ENCODE measurements at places on chromosomes 7 and 10.

DNA sequence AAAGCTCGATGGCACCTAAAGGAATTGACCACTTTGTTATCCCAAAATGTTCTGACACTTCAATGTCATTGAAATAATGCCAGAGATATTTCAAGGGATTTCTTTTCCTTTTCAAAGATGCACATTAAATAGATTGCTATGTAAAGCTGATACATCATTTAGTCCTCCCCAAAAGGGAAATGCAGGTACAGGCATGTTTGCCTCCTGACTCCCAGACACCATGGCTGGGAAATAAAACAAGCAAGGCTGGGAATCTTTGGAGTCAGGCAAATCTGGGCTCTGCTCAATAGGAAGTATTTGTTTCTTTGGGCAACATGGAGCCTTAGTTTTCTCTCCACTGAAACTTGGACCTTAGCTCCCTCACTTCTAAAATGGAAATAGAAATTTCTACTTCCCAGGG, 230.8 kb upstream of the LRRTM3 start:
- no peak for DNase-seq

GRCh38 chr7:2488272-2488645, 12.1 kb upstream of the GRIFIN start:
- no peak for DNase-seq

GRCh38 chr10:79053481-79054202, 15.1 kb upstream of the ZMIZ1 start:
- no peak for DNase-seq

- DNase-seq, result no peak
Measured at GRCh38 chr7:2197436-2198155, 35.1 kb downstream of the MAD1L1 start.

DNA sequence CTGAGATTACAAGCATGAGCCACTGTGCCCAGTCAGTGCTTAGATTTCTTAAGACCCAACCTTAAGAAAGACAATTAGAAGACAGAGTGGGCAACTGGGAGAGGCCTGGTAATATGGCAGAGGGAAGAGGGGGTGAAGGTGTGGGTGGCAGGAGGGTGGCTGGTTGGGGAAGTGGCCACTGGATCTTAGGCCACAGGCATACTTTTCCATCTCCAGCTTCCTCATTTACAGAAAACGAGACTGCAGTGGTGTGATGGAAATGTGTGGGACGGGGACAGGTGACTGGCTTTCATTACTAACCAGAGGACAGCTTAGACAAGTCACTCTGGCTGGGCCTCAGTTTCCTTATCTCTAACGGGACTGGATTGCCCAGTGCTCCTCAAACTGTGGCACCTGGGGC, 1.0 kb upstream of the FFAR4 start:
- DNase-seq, result no peak

DNA sequence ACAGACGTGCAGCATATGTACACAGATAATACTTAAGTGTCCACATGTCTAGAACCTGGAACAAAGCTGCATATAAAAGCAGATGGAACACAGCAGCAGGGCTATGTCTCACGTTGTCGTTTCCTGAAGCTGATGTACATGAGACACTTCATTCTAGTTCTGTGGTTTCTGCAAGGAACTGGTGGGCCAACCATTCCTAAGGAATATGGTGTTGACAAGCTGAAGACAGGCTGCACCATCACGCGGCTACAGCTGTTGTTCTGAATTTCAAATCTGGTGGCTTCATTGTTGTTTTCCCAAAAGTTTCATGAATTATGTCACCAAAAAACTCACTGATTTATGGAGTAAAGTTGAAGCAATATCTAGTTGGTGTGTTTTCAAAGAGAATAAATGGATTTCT, 33.7 kb downstream of the PRKAG2 start:
- no peak for DNase-seq

DNA sequence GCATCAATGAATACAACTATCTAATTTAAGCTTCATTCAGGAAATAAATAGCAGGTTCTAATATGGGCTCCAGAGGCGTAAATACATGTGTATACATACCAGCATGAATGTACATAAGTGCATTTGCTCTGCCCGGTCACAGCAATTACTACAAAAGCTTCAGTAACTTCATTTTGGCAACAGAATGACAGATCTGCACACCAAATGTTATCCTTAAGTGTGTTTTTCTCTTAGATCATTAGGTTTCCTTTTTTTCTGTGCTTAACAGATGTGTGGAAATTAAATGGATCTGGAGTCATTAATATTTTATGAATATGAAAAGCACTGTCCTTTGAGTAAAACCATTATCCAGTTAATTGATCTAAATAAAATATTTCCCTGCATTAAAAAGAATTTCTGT, 159.0 kb upstream of the MEOX2 start:
- DNase-seq, result no peak

GRCh38 chr10:70887804-70888800, at the start of gene PCBD1:
PCBD1 (minus strand) TSS chr10:70888565; CDS start chr10:70888533, 32 bp downstream.
- peak; percentile 55 for DNase-seq

DNA sequence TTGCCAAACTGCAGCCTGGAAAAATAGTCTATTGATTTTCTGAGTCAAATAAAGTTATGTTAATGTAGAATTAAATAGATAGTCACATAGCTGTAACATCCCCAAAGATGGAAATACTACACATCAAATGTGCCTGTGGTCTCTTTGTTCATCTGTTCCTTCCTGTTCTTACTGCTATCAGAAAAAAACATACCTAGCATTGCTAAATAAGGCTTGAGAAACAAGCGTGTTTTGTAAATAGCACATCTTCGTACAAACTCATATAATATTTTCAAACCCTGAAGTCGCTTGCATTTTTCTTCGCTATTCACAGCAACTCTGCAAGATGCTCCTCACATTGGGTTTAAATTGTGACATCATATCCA, 116.1 kb downstream of the KLF6 start:
- no peak for DNase-seq

- no peak for DNase-seq
Measured at GRCh38 chr10:60253484-60253883, 136.2 kb downstream of the ANK3 start.

DNA sequence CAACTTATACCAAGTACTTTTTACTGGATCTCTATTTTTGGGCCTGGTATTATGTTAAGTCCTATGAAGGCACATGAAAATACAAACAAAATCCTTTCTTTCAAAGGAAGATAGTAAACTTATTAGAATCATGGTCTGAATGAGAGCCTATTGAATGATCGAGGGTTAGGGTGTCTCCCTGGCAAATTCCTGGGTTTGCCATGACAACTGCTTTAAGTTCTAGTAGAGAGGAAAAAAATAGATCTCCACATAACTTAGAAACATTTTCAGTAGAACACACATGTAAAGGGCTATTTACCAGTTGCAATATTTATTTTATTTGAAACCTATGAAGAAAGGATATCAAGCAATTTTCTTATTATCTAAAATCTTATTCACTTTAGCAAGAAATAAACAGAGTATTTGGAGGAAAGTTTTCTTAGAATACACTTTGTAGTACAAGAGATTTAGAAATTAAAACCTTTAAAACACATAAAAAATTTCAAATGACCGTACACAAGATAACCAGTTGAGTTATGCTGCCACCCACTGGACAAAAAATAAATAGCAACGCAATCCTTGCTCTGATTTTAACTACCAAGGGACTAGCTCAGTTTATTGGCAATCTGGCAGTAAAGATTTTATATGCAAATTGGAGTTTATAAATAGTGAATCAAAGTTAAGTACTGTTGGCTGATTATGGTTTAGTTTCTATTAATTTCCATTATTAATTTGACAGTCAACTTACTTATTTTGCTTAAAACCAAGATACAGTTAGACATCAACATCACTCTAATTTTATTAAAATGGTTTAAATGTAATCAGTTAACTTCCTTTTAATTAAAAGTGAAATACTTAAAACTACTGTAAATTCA, 33.9 kb downstream of the CACUL1 start:
- peak; percentile 35 for DNase-seq

DNA sequence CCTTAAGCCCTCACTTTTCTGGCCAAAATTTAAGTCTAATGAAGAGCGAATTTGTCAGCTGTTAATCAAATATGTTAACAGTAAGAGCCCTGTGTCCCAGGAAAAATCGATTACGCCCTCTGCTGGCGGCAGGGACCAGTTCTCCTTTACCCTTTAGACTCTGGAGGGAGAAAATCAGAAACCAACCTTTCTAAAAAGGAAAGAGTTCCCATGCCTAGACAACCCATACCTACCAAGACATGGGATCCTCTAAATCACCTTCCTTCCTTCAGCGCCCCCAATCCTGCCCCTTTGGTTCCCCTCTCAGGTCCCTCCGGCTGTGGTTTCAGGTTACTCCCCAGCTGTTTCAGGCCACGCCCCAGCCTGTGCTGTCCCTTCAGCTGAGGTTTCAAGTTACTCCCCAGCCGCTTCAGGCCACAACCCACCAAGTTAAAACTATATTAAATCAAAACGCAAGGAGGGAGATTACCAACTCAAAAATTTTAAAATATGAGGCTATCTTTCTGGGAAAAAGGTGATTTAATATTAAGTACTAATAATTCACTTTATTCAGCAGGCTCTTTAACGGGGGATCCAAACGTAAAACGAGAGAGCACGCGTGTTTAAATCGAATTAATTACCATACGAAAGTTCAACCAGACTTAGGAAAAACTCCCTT, 1.4 kb upstream of the AKR1B15 start:
- DNase-seq, result peak; percentile 59

DNA sequence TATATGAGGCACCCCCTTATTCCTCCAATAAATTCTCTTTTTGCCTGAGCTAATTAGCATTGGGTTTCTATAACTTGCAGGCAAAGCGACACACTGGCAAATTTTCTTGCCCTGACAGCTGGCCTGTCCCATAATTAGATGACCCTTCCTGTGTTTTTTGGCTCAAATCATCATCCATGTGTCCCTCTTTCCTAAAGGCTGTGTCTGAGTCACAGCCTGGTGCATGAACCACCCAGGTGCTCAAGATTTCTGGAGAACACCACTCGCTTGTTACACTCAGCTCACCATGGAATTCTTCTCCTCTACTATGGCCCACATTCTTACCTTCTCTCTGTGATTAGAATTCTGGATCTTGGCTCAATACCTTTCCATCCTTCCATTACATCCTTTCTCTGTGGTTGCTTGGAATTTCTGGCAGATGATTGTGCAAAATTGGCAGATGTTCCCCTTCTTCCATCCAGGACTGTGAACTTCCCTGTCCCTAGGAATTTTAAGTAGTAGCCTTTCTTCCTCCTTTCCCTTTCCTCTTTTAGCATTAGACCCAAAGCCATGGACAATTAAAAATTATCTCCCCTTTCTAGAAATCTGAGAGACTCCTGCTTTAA, 116.0 kb upstream of the ANKRD1 start:
- DNase-seq, result no peak

DNA sequence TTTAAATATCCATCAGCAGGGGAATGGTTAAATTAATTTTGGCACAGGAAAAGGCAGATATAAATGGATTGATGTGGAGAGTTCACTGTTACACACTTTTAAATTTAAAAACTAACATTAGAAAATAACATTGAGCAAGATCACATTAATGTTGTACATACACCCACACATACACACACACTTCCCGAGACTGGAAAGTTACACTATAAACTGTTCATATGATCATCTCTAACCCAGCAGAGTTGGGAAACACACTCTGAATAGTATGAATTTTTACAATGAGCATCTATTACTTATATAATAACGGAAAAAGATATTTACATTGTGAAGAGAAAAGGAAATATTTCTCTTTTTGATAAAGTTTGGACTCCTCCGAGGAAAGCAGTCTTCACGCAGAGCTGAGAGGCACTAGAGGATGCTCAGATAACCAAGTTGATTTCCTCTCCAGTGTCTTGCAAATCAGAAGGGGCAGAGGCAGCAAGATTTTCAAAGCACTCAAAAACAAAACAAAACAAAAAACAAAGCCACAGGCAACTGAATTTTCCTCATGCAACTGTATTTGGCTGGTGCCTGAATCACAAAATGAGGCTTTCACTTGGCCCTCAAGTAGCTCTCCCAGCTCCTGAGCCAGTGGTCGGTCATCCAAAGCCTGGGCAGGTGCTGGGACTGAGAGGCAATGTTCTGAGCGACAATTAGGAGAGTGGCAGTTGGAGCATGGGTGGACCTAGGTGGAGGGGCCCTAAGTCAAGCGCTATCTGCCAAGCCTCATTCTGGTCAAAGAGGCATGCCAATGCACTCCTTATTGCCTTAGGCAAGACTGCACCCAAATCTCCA, 10.5 kb upstream of the GATAD1 start:
- no peak for DNase-seq

- no peak for DNase-seq
Measured at GRCh38 chr7:86785641-86786040, 141.9 kb downstream of the GRM3 start.

- no peak for DNase-seq
Measured at GRCh38 chr10:20767028-20767427, 130.1 kb downstream of the NEBL start.

- DNase-seq, result no peak
Measured at GRCh38 chr10:29702273-29703164, 67.7 kb upstream of the SVIL start.

DNA sequence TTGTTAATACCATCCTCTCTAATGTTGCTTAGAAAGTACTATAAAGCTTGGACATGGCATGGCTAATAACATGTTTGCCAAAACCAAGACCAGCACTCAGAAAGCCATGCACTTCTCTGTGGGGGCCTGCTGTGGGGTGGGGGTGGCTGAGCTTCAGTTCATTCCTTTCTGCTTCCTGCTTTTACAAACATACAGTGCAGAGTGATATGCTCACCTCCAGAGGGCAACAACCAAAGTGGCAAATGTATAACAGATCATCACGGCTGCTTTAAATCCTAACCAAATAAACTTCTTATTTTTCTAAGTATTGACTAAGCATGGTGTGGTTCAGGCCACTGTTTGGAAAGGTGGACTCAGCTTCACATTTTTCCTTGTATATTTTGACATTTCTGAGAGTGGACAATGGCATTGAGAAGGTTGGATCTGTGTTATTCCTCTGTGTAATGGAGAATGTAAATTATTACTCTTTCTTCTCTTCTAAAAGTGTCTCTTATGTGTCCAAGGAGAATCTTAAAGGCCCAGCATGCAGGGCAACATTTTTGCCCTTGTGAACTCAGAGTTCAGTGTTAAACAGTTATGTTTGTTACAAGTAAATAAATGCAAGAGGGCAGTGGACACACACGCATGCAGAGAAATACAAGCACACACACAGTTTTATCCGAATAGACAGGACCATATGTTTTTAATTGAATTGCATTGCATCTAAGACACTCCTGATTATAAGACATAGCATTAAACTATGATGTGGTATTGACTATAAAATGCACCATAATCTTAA, 186.1 kb downstream of the HERPUD2 start:
- DNase-seq, result no peak

DNA sequence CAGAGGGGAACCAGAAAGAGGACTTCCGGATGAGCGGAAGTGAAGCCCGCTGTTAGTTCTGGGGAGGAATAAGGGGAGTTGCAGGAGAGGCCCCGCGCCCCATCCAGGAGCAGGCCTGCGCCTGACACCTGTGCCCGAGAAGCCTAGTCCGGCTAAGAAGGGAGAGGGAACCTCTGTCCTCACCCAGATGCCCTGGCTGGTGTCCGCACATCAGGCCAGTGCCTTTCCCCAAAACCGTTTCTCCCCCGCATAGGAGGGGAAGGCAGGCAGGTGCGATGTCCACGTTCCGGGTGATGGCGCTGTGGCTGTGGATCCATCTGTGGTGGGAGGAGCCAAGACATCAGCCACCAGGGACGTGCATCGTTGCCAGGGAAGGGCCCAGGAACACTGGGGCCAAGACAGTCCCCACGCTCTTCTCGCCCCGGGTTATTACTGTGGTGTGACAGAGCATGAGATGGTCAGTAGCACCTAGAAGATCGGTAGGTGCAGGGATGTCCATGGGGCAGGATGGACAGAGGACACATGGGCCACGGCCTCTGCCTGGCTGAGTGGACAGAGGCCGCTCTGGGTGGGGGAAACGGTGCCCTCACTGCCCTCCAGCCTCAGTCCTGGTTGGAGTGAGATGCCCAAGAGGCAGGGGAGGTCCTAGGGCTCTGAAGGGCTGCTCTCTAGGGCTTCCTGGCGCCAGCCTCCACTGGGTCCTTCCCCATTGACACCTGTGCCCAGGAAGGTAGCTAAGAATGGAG, 262.7 kb downstream of the CELF2 start:
- DNase-seq, result no peak

All from activated CD4-positive, alpha-beta T cell treated with anti-CD3 and anti-CD28 coated beads for 24 hours (primary cell).